ENCODE measurements at places on chromosomes 3 and 15.
A peak's percentile ranks its signal among the peaks of the same experiment; 100 is the strongest.

DNA sequence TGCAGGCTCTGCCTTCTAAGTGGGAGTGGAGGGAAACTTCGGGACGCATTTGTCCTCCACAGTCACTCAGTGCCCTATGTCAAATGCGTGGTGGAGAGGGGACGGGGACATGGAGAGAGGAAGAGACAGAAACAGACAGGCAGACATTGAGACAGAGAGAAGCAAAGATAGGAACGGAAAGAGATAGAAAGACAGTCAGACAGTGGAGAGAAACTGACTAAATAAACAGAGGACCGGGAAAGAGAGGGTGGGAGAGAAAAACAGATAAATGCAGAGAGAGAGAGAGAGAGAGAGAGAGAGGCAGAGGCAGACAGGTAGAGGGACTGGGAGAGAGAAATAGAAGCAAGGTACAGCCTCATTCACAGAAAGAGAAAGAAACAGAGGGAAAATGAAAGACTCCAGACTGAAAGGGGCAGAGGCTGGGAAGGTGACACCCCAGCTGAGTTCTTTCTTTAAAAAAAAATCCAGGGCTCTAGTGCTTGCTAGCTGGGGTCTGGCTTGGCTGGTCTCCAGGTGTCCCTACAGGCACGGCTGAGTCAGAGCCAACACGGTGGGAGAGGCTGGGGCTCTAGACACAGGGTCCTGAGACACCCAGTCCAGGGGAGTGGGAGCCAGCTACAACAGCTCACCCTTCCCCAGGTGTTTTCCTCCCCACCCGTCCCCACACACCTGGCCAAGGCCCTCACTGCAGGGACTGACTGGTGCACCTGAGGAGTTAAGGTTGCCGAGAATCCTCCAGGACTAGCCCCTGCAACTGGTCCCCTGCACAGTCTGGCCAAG lies 506.1 kb upstream of the PROK2 start:
- H3K4me3 ChIP-seq, result no peak overlapping the region
- DNase-seq, result no peak
- no peak overlapping the region for H3K27ac ChIP-seq
- no peaks in the 10 kb centered on the region for H3K36me3 ChIP-seq
- no peaks in the 10 kb centered on the region for H3K4me1 ChIP-seq

DNA sequence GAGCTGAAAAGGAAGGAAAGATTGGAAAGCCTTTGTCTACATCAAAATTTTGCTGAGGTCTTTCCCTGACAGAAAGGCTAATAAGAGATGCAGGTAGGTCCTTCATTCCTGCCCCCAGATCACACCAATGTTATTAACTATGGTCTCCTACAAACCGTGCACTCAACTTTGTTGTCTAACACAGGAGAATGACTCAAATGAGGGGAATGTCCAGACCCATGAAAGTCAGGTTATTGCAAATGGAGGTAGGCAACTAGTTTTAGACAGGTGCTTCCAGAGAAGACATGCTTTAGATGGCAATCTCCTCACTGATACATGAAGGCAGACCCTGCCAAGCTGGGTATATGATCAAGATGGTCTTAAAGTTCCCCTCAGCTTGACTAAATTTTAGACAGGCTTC lies 51.0 kb downstream of the NFKBIZ start:
- H3K4me3 ChIP-seq, result no peak overlapping the region
- DNase-seq, result no peak
- H3K4me1 ChIP-seq, result peaks cover 20% of the 10 kb centered on the region
- H3K27ac ChIP-seq, result no peak overlapping the region
- H3K36me3 ChIP-seq, result no peaks in the 10 kb centered on the region

GRCh38 chr15:49428409-49429095 lies 5.5 kb downstream of the FGF7 start:
- H3K27me3 ChIP-seq, result no peaks in the 10 kb centered on the region
- peak overlapping the region; percentile 99 for H3K4me3 ChIP-seq
- DNase-seq, result peak; percentile 69
- H3K36me3 ChIP-seq, result peaks cover 87% of the 10 kb centered on the region

- H3K4me3 ChIP-seq, result no peak overlapping the region
- no peaks in the 10 kb centered on the region for H3K4me1 ChIP-seq
- peaks cover 60% of the 10 kb centered on the region for H3K27me3 ChIP-seq
- no peak for DNase-seq
Observed at GRCh38 chr15:79089890-79090486, 592 bp downstream of the RASGRF1 start.

DNA sequence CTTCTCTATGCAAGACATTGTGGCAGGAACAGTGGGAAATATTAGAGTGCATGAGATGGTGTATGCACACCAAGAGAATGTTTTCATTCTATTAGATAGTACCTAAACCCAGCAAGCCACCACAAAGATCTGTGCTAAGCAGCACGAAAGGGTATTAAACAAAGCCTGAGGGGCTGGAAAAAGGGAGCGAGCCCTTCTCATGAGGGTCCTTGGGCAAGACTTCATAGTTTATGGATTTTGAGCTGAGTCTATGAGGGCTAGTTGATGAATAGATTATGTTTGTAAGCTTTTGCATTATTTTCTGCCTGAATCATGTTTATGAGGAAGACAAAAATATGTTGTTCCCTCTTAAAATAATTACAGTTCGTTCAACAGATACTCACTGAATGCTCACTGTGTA lies 9.4 kb upstream of the ACTC1 start:
- H3K4me3 ChIP-seq, result no peak overlapping the region
- H3K27me3 ChIP-seq, result no peaks in the 10 kb centered on the region
- H3K4me1 ChIP-seq, result peaks cover 16% of the 10 kb centered on the region
- no peak overlapping the region for H3K27ac ChIP-seq
- H3K36me3 ChIP-seq, result no peaks in the 10 kb centered on the region

- no peaks in the 10 kb centered on the region for H3K36me3 ChIP-seq
- DNase-seq, result peak; percentile 81
- no peak overlapping the region for H3K4me3 ChIP-seq
- H3K27me3 ChIP-seq, result no peaks in the 10 kb centered on the region
- peak overlapping the region; percentile 62 for H3K27ac ChIP-seq
- H3K4me1 ChIP-seq, result peaks cover 36% of the 10 kb centered on the region
Observed at GRCh38 chr15:39747326-39747725, 35.3 kb downstream of the FSIP1 start.

DNA sequence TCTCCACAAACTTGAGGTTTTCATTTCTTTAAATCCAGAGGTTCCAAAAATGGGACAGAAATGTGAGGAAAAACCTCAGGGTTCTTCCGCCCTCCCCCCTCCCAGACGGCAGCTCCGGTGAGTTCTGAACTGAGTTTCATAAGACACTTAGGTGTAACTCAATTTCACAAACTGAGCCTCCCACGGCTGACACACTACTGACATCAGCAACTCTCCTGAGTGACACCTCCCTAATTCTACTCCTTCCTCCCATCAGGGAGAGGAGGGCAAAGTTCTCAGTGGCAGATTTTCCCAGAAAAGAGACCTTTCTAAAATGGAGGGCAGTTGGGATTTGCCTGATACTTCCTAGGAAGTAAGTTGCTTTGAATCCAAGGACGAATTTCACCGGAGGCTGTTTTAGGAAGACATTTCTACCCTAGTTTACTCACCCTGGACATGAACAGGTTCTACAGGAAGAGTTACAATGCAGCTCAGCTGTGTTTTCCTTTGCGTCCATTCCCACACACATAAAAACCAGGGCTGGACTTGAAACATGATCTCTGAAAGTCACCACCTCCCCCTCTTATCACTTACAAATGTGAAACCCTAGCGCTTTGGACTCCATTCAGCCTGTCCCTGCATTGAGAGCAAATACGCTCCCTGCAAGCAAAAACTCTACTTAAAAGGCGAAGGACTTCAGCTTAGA lies 78.1 kb upstream of the LMOD3 start:
- H3K4me1 ChIP-seq, result no peaks in the 10 kb centered on the region
- no peaks in the 10 kb centered on the region for H3K36me3 ChIP-seq
- no peak for DNase-seq
- H3K27ac ChIP-seq, result no peak overlapping the region
- H3K27me3 ChIP-seq, result peaks cover 62% of the 10 kb centered on the region
- H3K4me3 ChIP-seq, result no peak overlapping the region

DNA sequence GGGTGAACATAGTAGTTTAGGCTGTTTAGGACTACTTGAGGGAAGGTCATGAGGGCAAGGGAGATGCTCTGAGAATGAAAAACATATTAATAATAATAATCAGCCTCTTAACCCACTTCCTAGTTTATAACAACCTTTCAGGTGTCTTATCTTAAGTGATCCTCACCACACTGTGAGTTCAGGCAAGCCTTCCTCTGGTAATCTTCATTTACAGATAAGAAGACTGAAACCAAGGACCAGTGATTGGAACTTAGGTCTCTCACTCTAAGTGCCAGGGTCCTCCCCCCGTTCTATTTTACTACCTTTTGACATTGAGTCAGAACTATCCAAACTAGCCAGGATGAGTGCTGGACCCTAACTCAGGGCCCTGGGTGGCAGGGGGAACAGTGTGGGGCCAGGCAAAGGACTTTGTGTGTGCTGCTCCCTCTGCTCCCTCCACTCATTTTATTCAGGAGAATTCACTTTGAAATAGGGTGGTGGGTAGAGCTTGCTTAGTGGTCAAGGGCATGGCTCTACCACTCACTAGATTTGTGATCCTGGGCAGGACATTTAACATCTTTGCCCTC lies 5.7 kb downstream of the NUTM1 start:
- no peaks in the 10 kb centered on the region for H3K36me3 ChIP-seq
- no peak overlapping the region for H3K4me3 ChIP-seq
- H3K27ac ChIP-seq, result no peak overlapping the region

- no peaks in the 10 kb centered on the region for H3K36me3 ChIP-seq
- no peaks in the 10 kb centered on the region for H3K27me3 ChIP-seq
- no peaks in the 10 kb centered on the region for H3K4me1 ChIP-seq
- H3K4me3 ChIP-seq, result no peak overlapping the region
- DNase-seq, result no peak
- H3K27ac ChIP-seq, result no peak overlapping the region
Observed at GRCh38 chr3:33729993-33730392, 11.9 kb upstream of the CLASP2 start.

DNA sequence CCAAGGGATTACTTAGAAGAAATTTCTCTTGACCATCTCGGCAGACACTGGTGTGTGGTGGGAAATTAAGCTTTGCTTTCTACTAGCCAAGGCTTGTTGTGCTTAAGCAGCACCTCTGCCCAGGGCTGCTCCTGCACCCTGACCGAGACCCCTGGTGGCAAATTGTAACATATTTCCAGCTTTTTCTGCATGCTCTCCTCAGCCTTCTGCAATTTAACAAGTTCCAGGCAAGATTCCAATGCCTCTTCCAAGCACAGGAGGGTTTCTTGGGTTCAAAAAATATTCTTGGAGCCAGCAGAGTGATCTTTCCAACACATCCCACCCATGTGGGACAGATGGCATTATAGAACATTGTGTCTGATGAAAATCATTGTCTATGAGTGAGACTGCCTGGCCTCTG lies 210.5 kb downstream of the CLSTN2 start:
- H3K27me3 ChIP-seq, result no peaks in the 10 kb centered on the region
- no peak overlapping the region for H3K4me3 ChIP-seq
- H3K4me1 ChIP-seq, result no peaks in the 10 kb centered on the region
- H3K27ac ChIP-seq, result no peak overlapping the region

- DNase-seq, result no peak
- no peak overlapping the region for H3K27ac ChIP-seq
- no peaks in the 10 kb centered on the region for H3K36me3 ChIP-seq
- no peaks in the 10 kb centered on the region for H3K27me3 ChIP-seq
Observed at GRCh38 chr3:126972866-126973265, 10.0 kb upstream of the PLXNA1 start.

DNA sequence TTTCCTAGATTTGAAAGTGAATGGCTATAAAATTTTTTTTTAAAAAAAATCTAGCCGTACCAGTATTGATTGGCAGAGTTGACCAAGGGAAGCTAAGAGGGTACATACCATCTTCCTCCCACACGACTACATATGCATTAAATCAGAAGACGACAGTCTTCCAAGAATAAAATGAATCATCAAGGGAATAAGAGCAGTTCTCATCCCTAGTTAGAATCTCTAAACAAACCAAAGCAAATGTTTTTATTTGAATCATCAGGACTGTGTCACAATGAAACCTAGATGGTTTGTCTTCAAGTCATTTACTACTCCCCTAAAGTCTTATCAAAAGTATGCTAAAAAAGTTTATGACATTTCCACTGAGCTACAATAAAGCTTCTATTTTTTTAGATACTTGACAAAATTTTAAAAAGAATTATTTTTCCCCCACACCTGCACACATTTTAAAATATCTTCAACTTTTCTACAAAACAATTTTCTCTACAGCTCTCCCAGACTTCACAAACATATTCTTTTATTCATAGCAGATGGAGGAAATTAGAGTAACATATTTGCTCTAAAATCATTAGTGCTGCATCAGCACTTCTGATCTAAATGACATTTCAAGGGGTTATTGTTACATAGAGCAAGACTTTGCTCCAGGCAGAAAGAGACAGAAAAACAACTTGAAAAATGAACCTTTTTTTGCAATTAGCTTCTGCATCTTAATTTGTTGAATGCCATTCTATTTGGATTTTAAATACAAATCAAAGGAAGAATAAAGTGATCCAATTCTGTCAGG lies 547.1 kb downstream of the FHIT start:
- no peaks in the 10 kb centered on the region for H3K27me3 ChIP-seq
- H3K27ac ChIP-seq, result peak overlapping the region; percentile 31
- DNase-seq, result peak; percentile 69
- peaks cover 5% of the 10 kb centered on the region for H3K36me3 ChIP-seq
- H3K4me1 ChIP-seq, result peaks cover 29% of the 10 kb centered on the region

- DNase-seq, result no peak
- H3K4me3 ChIP-seq, result no peak overlapping the region
- no peak overlapping the region for H3K27ac ChIP-seq
- no peaks in the 10 kb centered on the region for H3K4me1 ChIP-seq
- no peaks in the 10 kb centered on the region for H3K36me3 ChIP-seq
Observed at GRCh38 chr3:149215515-149215914, 6.1 kb downstream of the CP start.

- H3K4me1 ChIP-seq, result no peaks in the 10 kb centered on the region
- H3K4me3 ChIP-seq, result no peak overlapping the region
- no peaks in the 10 kb centered on the region for H3K36me3 ChIP-seq
- DNase-seq, result no peak
- no peak overlapping the region for H3K27ac ChIP-seq
Observed at GRCh38 chr3:119697394-119697793, 5.4 kb upstream of the CFAP91 start.

DNA sequence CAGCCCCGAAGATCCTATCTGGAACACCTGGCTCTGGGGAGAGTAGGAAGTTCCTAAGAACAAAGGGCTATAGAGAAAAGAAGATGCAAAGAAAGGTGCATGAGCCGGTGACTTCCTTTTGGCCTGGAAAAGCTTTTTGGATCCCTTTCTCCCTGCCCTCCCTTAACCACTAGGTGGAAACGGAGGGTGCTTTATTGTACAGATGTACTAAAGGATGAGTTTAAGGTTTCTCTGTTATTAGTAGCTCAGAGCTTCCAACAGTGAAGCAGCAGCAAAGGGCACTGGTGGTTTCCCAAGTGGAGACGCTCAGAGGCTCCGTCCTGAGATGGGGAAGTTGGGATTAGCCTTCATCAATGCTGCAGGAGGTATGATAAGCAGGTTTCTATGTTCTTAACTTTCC lies 5.9 kb upstream of the ADGRG7 start:
- H3K36me3 ChIP-seq, result no peaks in the 10 kb centered on the region
- peaks cover 11% of the 10 kb centered on the region for H3K27me3 ChIP-seq
- 0 out of 2 replicates have a peak, but pooled peaks cover 7% of the 10 kb centered on the region for H3K4me1 ChIP-seq
- H3K27ac ChIP-seq, result no peak overlapping the region

Measured in GM23248 (cell line).